Fibroblast of upper back skin (primary cell): ENCODE measurements at places on chromosomes 7 and 10.

DNA sequence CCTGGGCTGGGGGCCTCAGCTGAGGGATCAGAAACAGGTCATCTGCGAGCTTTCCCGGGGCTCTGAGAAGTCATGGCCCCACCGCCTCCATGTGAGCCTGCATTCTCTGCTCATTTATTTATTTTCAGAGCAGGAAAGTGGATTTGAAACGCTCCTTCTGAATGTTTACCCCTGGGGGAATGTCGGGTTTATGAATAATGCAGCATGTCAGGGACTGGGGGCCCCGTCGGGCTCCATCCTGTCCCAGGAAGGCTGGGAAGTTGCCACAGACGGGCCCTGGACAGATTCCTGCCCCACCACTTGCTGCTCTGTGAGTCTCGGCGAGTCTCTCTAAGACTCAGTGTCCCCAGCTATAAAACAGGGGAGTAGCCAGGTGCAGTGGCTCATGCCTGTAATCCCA is 11.9 kb upstream of the GTF2IRD1 start:
- DNase-seq, result no peak

- no peak for DNase-seq
Observed at GRCh38 chr7:6725003-6725402, 18.3 kb upstream of the ZNF12 start.

DNA sequence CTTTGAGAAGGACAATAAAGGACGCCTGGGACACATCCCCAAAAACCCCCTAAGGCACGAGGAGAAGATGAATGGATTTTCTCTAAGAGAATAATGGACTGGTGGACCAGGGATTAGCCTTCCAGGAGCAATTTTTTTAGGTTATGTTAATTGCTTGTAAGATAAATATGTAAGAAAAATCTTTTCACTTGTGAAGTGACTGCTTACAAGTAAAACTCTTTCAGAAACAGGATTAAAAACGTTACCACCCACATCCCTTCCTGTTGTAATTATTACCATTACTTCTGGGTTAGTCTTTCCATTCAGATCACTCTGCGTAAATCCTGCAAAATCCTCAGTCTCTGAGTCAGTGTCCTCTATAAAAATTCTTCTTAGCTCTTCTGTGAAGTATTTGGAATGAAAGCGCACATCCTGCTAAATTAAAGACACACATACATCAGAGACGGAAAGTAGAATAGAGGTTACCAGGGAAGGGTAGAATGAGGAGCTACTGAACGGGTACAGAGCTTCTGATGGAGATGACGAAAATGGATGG is 34.3 kb downstream of the CDCA7L start:
- DNase-seq, result peak; percentile 82

- no peak for DNase-seq
Observed at GRCh38 chr10:80261316-80262030, 28.0 kb downstream of the MAT1A start.

- peak; percentile 58 for DNase-seq
Observed at GRCh38 chr7:36279200-36279925, 110.3 kb upstream of the ANLN start.

GRCh38 chr7:142872106-142872675 is 13.4 kb downstream of the TRPV6 start:
- no peak for DNase-seq

- peak; percentile 99 for DNase-seq
Observed at GRCh38 chr7:155230169-155230593, 67.5 kb upstream of the INSIG1 start.

DNA sequence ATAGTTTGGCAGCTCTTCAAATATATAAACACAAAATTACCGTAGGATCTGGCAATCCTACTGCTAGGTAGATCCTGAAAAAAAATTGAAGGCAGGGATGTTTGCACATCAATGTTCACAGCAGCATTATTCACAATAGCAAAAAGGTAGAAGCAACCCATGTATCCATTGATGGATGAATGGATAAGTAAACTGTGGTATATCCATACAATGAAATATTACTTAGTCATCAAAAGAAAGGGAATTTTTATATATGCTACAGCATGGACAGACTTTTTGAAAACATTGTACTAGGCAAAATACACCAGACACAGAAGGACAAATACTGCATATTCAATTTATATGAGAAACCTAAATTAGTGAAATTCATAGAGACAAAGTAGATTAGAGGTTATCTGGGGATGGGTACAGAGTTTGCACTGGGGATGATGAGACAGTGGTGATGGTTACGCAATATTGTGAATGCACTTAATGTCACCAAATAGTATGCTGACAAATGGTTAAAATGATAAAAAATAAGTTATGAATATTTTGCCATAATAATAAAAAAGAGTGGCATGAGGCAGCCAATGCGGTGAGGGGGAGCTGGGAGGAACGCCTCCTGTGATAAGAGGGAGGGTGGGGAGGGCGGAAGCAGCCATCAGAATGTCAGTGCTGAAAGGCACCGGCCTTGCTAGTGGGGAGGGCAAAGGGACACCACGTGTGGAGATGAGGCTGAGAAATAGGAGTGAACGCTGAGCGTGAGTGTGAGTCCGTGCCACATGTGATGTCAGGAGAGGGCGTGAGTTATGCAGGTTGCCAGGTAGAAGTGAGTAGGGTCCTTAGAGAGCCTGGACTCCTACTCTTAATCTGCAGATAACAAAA is 386.1 kb upstream of the PODXL start:
- DNase-seq, result no peak

DNA sequence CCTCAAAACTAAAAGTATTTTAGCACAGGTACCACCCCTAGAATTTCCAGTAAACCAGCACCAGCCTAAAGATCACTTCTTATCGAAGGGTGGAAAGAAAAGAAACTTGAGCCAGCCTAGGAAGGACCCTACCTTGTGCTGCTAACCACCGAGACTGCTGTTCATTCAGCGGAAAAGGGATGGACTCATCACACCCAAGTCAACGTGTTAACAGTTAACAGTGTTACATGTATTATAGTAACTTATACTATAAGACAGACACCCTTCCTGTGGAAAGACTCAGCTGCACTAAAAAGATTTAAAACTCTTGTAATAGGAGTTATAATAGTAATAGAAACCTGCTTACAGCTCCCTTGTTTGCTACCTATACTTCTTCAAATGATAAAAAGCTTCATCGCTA is 39.8 kb downstream of the MINDY4 start:
- DNase-seq, result no peak

- no peak for DNase-seq
Observed at GRCh38 chr10:62016623-62017490, 115.4 kb downstream of the ARID5B start.

GRCh38 chr10:101136007-101136707 is 5.1 kb downstream of the TLX1 start:
- DNase-seq, result no peak

DNA sequence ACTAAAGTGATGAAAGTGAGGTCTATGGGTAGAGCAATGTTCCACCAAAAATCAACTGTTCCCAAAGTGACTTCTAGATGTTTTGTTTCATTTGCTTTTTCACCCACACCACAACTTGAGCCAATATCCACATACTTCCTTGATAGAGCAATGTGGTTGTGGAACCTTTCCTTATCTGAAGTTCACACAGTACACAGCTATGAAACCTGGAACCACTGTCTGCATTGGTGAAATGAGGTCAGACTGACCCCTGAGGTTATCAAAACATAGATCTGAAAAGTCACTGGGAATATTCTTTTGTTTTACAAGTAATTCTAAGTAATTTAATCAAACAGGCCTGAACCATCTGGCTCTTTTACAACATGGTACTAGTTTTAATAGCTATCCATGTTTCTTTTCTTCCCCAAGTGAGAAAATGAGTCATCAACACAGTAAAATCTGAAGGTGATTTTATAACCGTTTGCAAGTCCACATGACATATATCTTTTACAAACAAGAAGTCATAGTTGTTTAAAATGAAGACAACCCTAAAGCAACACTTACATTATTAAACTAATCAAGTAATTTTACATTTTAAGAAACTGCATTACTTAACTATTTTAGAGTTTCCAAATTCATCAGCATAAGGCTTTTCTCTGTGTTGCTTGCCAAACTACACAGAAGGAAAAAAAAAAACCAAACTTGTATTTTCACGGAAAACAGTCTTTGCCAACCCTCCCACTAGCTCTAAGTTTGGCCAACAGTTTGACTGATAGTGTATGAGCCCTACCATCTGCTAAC is 80.3 kb downstream of the LRRC17 start:
- DNase-seq, result peak; percentile 61

DNA sequence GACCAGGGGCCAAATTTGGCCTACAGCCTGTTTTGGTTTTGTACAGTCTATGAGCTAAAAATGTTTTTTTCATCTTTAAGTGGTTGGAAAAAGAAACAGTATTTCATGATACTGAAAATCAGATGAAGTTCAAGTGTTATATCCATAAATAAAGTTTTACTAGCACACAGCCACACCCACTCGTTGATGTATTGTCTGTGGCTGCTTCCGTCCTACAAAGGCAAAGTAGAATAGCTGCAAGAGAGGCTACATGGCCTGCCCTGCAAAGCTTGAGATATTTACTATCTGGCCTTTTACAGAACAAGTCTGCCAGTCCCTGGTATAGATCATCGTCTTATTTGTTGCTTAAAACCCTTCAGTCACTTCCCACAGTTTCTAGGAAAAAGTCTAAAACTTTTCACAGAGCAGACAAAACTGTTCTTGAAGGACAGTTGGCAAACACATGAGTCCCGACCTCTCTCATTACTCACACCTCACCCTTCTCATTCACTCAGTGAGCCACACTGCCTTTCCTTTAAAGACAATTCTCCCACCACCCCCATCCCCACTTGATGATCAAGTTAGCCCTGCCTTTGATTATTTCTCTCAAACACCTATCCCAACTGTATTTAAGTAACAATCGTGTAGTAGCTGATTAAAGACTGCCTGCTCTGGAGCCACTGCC is 9.9 kb downstream of the RHEB start:
- DNase-seq, result no peak
